Endodermal cell (in vitro differentiated cells): ENCODE measurements at places on chromosomes 4 and X.
A peak's percentile ranks its signal among the peaks of the same experiment; 100 is the strongest.

- DNase-seq = no peak
Observed at GRCh38 chr4:164800786-164801185, 46.9 kb downstream of the SMIM31 start.

DNA sequence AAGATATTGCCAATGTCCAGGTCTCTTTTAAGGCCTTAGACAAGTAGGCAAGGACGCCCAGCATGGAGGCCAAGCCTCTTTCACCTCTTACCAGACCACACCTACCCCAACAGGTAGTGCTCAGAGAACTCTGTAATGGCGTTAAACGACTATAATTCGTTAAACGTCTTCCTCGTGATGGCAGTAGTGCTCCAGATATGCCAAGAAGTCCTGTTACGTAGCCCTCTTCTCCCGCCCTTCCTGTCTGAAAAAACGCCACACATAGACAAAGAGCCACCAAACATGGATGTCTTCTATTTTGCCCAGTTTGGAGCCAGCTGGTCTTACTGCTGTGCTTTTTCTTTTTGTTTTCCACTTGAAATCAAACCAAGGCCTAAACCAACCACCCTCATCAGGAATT, 190.7 kb downstream of the OR13H1 start:
- DNase-seq = no peak

DNA sequence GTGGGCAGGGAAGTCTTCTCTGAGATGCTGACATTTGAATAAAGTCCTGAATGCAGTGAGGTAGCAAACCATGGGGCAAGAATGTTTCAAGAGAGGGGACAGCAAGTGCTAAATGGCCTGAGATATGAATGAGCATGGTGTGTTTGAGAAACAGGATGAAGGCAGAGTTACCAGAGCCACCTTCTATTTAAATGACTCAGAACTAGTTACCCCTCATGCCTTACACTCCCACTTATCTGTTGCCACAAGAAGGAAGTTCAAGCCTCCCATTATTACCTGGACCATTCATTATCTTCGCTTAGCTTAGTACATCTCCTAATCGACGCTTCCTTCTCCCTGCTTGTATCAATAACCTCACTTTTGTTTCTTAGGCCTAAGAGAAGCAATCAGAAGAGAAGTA, 67.7 kb upstream of the STARD8 start:
- DNase-seq = no peak

DNA sequence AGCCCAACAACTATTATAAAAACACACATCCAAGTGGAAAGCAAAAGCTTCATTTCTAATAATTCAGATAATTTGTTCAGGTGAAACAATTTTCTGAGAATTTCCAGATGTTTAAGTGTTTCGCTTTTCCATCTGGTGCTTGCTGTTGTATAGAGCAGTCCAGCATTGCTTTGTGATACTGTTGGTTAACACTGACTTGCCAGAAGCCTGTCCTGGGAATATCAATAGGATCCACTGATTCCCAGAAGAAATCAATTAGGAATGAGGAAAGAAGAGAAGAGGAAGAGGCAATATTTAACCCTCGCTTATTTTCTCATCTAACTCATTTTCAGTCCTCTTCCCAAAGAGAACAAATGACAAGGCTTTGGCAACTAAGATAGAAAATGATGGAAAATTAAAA, 94.9 kb upstream of the DDIT4L start:
- no peak for DNase-seq

GRCh38 chrX:129737916-129738315, 863 bp upstream of the XPNPEP2 start:
- DNase-seq = no peak

- DNase-seq = no peak
Observed at GRCh38 chr4:175341203-175341755, 423.1 kb downstream of the ADAM29 start.

- peak; percentile 77 for DNase-seq
Observed at GRCh38 chr4:87007528-87008446, 73.0 kb downstream of the AFF1 start.

GRCh38 chr4:143021384-143021783, 163.3 kb upstream of the USP38 start:
- no peak for DNase-seq

DNA sequence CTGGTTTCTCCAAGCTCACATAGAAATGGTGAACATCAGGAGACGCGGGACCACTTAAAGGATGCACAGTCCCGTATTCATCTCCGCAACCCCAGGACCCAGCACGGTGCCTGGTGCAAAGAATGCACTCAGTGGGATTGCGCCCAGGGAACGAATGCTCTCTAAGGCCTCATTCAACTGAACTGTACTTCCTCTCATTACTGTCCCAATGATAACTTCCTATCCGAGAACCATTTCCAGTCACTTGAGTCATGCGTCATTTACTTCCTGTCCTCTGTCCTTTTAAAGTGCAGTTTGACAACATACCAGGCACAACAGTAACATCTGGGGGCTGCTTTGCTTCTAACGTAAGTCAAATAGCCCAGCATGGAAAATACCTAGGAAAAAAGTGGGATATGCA, 75.7 kb downstream of the RBM47 start:
- no peak for DNase-seq

DNA sequence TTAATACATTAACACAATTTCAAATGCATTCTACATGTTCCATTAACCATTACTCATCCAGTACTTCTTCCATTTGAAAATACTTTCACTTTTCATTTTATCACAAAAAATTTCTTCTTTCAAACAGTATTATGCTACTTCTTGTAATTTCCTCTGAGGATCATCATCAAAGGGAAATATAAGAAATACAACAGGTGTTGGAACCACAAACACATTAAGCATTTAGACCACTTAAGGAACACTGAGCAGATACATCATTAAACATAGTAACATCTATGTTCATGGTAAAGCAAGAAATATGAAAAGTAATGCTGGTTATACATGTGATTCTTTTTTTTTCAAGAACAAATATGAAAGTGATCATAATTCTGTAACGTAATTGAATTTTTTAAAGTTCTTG, 2207.0 kb downstream of the ARAP2 start:
- DNase-seq = no peak

DNA sequence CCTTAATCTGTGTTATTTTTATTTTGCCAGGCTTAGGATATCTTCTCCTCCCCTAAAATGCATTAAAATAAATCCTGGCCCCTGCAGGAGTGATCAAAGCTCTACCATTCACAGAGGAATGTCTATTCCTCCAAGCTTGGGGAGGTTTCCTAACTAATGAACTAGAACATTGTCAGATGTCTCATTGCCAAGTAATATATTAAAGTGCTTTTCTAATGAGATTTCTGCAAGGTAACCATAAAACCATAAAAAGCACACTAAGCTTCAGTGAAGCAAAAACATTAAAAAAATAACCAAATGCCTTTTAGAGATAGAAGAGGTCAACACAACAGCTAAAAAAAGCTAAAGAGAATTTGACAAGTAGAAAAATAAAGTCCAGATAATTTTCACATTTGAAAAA, 34.8 kb downstream of the IGFBP7 start:
- no peak for DNase-seq

DNA sequence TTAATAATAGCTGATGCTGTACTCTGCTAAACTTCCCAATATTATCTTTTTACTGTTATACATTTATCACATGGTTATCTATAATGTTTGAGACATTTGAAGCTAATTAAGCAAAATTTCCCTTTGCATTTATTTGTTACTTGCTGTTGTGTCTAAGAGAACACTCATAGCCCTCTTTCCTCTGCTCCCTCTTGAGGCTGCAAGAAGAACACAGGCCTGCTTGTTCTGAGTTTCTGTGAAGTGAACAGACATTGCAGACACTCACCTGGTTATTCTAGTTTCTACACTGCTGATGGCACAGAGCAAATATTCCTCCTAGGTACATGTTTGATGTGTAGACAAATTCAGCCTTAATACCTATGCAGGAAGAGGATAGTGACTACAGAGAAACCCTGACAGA, 367.8 kb downstream of the GASK1B start:
- no peak for DNase-seq
